Hematopoietic multipotent progenitor cell (in vitro differentiated cells): ENCODE measurements at places on chromosomes 3 and 15.

DNA sequence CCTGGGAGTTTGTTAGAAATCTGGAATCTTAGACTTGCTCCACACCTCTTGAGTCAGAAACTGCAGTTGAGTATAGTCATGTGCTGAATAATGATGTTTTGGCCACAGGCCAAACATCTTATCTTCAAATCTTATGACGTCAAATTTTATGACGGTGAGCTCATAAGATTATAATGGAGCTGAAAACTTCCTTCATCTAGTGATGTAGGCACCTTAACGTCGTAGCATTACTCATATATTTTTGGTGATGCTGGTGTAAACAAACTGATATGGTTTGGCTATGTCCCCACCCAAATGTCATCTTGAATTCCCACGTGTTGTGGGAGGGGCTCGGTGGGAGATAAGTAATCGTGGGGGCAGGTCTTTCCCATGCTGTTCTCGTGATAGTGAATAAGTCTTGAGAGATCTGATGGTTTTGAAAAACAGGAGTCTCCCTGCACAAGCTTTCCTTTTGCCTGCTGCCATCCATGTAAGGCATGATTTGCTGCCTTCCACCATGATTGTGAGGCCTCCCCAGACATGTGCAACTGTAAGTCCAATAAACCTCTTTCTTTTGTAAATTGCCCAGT lies 268.0 kb upstream of the PROK2 start:
- no peak for DNase-seq

DNA sequence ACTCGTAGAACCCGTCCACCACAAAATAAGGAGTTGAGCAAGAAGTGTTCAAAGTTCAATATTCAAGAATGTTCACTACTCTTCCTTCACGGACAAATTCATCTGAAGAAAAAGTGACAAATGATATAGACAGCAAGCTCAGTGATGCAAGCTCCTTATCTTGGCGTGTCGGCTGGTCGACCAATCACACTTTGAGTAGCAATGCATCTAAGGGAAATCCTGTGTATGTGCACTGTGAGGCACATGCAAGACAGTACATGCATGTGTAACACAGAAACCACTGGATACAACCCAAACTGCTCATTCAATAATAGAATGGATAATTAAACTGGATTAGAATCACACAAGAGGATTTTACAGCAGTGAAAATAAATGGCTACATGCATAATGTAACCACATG lies 64.4 kb upstream of the CSPG5 start:
- DNase-seq: no peak

DNA sequence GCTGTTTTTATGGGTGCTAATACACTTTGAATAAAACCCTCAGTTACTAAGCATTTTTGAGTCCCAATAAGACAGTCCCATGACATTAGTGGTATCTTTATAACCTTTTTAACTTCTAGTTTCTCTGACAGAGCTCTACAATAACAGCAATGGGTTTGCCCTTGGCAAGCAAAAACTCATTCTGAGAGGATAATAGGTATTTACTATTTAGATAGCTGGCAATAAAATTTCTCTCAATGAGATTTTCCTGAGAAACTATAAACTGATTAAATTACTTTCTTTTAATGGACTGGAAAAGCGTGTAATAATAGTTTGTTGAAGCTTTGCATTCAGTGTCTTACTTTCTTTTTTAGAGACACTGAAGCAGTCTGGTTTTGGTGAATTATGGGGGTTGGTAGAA lies 168.0 kb upstream of the MLF1 start:
- DNase-seq: no peak

DNA sequence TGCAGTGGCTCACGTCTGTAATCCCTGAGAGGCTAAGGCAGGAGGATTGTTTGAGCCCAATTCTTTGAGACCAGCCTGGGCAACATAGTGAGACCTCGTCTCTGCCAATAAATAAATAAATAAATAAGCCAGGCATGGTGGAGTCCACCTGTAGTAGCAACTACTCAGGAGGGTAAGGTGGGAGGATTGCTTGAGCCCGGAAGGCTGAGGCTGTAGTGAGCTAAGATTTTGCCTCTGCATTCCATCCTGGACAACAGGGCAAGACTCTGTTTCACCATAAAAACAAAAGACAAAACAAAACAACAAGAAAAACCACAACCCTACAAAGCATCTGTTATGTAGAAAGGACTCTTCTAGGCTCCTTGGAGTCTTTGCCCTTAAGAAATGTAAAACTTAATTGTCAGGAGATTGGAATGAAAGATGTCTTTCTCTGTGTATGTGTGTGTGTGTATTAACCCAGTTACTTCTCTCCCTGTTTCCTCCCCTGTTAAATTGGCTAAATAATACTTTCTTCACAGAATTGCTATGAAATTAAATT lies 9.5 kb downstream of the NECTIN3 start:
- no peak for DNase-seq

DNA sequence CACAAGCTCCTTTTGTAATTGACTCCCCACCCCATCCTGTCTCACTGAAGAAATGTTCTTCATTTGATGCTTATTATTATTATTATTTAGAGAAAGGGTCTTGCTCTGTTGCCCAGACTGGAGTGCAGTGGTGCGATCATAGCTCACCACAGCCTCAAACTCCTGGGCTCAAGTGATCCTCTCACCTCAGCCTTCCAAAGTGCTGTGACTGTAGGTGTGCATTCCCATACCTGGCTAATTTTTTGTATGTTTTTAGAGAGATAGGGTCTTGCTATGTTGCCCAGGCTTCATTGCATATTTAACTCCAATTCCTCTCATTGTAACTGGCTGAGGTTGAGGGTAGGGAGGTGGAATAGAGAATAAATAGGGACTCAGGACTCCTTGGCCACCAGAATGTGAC lies 22.3 kb downstream of the SEMA5B start:
- DNase-seq: no peak

DNA sequence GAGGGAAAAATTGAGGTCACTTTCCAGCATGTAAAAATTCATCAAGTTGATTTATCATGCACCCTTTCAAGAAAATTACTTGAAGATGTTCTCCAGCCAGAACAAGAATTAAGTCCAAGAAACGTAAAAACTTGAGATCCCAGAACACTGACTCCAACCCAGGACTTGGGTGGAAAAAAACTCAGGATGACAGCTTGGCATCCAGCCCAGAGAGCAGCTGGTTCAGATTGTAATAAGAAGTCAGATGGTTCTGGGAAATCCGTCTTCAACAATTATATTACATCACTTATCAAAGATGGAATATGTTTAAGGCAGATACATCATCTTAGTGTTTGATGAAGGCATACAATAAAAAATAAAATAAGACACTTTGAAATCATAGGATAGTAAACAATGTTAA lies 23.0 kb upstream of the DNAJC13 start:
- DNase-seq: no peak

DNA sequence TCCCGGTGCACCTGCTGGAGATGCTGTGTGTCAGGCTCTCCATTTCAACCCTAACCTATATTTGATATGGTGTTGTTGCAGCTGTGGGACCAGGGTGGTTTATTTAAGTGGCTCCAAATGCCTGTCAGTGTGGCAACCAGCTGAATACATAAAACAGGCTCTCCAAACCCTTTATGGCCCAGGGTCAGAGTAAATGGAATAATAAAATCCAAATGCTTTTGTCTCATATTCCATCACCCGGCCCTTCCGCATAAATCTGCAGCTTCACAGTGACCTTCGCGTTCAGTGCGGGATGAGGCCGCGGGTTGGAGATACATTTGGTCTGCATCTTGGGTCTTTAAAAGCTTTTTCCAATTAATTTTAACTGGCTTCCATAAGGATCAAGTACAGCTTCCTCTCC lies 382.1 kb upstream of the NR2F2 start:
- no peak for DNase-seq

- no peak for DNase-seq
These were observed 612.2 kb downstream of the ZIC1 start for GRCh38 chr3:148021381-148021780.

DNA sequence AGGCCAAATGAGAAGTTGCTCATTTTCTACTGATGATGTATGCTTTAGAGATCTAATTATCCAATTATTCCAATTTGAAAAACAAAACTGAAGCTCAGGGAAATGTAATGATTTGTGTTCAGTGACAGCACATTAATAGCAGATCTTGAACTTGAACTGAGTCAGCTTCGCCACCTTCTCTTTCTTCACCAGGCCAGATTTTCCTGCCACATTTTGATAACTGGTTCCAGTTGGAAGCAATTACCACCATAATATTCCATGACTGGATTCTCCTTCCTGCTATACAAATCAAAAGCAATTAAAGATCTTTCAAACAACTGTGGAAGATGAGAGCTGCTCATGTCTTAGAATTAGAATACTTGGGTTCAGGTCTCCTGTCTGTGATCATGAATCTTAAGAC lies 334.1 kb downstream of the RBMS3 start:
- DNase-seq: no peak

GRCh38 chr15:92797168-92798052 lies 102.7 kb upstream of the CHD2 start:
- DNase-seq: no peak

GRCh38 chr3:78645628-78646310 lies 1122.0 kb downstream of the ROBO1 start:
- DNase-seq: peak; percentile 72

DNA sequence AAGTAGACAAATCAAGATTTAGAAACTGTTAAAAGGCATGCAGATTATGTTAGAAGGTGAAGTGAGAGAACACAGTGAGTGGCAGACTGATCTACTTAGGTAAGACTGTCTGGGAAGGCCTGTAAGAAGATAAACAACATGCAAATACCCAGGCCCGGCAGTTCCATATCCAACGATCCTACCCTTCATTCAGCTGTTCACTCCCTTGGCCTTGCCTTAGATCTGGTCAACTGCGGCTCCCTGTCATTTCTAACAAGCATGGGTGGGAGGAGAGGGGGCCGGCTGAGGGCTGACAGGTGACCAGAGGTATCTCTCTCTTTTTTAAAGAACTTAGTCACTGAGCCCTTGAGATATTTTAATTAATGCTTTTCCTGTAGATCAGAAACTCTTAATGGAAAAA lies 84.7 kb upstream of the FAM3D start:
- DNase-seq: no peak

- DNase-seq: no peak
These were observed 607.2 kb upstream of the MDFIC2 start for GRCh38 chr3:70919661-70920060.

GRCh38 chr15:32873284-32874114 lies 155.7 kb downstream of the GREM1 start:
- no peak for DNase-seq

DNA sequence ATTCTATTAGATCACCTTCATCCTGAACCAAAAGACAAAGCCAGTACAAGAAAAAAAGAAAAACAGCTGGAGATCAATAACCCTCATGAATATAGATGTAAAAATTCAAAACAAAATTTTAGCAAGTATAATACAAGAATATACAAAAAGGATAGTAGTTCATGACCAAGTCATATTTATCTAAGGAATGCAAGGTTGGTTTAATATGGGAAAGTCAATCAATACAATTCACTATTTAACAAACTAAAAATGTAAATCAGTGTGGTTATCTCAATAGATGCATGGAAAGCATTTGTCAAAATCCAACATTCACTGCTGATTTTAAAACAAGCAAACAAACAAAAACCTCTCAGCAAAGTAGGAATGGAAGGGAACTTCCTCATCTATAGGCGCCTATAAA lies 11.0 kb upstream of the GPR27 start:
- no peak for DNase-seq

GRCh38 chr15:67803996-67804843 lies 21.1 kb upstream of the SKOR1 start:
- DNase-seq: no peak

- no peak for DNase-seq
These were observed 196.3 kb downstream of the MEIS2 start for GRCh38 chr15:36903922-36904556.

- peak; percentile 73 for DNase-seq
These were observed 136.8 kb upstream of the ACP3 start for GRCh38 chr3:132180337-132180791.

DNA sequence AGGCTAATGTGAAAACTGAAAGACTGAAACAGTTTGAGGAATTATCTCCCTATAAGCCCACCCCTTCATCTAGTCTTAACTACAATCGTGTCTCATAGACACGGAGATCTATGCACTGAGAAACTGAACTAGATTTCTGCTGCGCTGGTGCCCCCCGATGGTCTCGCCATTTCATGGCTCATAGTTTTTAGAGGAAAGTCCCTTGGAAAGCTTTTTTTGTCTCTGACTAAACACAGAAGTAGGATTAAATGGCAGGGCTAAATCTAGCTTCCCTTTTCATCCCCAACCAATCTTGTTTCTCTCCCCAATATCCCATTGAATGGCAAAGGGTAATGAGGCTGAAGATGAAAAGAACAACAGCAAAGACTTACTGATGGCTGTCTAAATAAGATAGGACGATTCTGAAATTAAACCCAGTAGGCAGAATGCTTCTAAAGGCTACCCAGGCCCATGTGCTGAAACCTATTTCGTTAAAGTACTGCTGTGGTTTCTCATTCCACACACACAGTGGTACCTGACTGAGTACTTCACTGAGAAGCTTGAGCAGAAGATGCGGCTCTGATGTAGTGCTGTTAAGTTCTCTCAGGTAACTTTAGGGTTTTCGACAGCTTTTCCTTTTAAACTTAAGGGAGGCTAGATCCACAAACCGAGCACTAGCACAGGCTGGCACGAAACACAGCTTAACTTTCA lies 142.7 kb downstream of the GADL1 start:
- peak; percentile 67 for DNase-seq

GRCh38 chr3:74571118-74571517 lies 43.3 kb downstream of the CNTN3 start:
- no peak for DNase-seq

DNA sequence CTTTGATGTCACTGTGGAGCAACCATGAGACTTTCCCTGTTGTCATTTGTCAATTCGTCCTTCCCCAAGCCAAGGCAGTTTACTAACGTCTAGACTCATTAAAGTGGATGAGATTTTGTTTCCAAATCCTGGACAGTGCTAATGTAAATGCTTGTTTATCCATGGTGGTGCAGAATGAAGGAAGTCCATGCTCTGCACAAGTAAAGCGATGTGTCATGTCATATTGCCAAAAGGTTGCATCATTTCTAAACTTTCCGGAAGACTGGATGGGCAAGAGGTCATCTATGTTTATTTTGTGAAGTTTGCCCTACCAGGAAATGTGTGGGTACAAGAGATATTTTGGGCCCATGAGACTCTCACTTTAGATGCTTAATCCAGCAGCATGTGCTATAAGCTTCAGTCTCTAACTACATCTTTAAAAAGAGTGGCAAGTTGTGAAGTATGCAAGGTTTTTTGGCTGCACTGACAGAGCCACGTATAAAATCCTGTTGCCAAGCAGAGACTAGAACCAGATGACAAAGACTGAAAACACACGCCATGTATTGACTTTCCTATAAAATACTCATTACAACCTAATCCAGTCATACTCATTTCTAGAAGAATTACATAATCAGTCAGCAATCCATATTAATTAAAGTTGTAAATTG lies 72.1 kb upstream of the FNDC3B start:
- DNase-seq: no peak
